ENCODE measurements at places on chromosomes 16 and 17.
A peak's percentile ranks its signal among the peaks of the same experiment; 100 is the strongest.

- DNase-seq, result no peak
These were observed 26.3 kb upstream of the CAPNS2 start for GRCh38 chr16:55540221-55540620.

DNA sequence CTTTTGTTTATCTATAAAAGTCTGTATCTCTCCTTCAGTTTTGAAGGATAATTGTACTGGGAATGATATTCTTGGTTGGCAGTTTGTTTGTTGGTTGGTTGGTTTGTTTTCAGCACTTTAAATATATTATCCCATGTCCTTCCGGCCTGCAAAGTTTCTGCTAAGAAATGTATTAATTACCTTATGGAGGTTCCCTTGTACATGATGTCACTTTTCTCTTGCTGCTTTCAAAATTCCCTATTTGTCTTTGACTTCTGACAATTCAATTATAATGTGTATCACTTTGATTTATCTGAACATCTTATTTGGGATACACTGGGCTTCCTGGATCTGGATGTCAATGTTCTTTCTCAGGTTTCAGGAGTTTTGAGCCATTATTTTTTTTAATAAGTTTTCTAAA lies 4.1 kb upstream of the KRT34 start:
- DNase-seq, result no peak

DNA sequence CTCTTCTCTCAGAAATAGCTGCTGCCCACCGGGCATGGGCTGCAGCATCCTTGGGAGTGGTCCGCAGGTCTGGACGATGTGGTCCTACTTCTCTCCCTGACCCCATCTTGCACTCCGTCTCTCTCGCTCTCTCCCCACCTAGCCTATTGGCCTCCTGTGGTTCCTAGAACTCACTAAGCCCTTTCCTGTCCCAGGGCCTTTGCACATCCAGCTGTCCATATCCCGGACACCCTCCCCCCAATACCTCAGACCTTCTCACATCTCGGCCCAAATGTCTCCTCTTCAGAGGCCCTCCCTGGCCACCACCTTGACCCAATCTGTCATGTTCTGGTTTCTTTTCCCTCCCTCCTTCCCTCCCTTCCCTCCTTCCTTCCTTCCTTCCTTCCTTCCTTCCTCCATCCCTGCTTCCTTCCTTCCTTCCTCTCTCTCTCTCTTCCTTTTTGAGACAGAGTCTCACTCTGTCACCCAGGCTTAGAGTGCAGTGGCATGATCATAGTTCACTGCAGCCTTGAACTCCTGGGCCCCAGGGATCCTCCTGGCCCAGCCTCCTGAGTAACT lies 4.5 kb downstream of the SLC4A1 start:
- DNase-seq, result no peak

GRCh38 chr16:85029981-85030401 lies 2.4 kb downstream of the KIAA0513 start:
- DNase-seq, result no peak

DNA sequence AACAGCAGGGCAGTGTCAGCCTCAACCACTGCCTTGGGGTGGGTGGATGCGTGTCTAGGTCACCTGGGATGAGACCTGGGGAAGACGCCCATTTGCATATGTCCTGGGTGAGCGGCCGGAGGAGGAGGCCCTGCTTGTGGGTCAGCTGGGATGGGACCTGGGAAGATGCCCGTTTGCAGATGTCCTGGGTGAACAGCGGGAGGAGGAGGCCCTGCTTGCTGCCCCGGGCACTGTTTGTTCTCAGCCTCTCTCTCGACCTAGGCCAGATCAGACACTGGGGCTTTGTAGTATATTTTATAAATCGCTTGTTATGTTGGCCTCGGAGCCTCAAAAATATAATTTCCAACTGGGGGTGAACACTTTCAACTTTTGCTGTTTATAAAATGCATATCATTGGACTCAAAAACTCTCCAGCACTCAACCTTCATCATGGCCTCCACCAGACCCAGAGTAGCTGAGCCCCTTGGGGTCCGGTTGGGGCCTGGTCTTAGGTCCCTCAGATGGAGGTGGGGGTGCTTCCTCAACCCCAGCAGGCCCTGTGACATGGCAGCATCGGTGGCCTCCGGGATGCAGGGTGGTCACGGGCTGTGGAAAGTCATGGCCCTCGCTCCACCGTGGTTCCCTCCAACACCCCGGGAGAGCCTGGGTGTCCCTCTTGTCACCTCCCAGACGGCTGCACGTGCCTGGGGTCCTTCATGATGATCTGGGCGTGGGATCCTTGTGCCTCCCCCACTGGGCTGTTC lies 17.3 kb downstream of the DBNDD1 start:
- DNase-seq, result no peak

GRCh38 chr17:49508061-49508865 lies 13.2 kb downstream of the NGFR start:
- no peak for DNase-seq

GRCh38 chr17:41185001-41185400 lies 290 bp upstream of the KRTAP4-1 start:
- DNase-seq, result no peak

DNA sequence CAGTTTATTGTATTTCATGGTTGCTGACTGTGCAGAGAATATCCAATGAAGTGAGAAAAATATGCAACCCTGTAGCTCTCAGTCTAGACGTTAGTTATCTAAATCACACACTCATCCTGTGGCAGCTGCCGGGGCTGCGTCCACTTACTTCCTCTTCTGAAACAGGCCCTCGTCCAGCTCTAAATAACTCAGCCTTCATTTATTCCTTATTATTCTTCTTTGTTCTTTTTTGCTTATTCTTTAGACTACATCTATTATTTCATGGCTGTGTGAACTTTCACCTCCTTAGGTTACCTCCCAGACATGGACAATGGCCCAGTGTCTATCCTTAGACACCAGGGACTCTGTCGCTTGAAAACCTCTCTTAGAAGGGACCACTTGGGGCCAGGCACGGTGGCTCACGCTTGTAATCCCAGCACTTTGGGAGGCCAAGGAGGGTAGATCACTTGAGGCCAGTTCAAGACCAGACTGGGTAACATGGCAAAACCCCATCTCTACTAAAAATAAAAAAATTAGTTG lies 3.4 kb upstream of the THUMPD1 start:
- DNase-seq, result no peak

GRCh38 chr17:78486228-78486802 lies 90.9 kb downstream of the DNAH17 start:
- no peak for DNase-seq

DNA sequence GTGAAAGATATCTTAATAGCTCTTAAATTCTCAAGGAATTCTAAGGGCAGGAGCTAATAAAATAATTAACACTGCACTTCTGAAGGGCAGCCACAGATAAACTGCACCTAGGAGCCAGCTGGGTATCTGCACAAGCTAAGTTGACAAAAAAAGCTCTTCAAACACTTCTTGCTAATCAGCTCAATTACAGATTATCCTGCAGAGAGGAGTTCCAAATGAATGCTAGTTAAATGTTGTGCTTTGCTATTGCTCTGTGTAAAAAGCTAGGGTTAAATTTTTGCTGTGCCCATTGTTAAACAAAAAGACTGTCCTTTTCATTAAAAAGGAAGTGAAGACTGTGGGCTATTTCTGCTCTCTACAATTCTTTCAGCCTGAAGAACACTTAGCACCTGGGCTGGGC lies 158.5 kb upstream of the SHISA6 start:
- no peak for DNase-seq

DNA sequence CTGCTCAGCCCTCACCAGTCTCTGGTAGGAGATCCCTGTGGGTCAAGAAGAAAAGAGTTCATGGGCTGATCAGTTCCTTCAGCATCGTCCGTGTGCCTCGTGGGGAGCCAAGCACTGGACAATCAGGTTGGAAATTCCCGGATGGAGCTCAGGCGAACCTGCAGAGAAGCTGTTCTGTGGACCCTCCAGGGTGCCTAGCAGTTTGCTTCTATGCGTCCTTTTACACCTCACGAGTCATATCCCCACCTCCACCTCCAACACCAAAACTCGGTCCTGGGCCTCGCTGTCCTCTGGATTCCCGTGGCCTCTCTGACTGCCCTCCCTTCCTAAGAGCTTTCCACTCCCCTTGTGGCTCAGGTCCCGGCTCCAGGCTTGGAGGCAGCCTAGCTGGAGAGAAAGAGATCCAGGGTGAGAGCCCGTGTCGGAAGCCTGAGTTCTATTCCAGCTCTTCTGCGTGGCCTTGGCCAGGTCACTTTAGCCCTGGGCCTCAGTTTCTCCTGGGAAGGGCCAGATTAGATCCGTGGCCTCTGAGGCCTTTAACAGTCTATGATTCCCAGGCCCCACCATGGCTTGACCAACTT lies 26.2 kb upstream of the PIK3R6 start:
- DNase-seq, result no peak

GRCh38 chr17:1203111-1203966 lies 23.6 kb upstream of the ABR start:
- peak; percentile 15 for DNase-seq

DNA sequence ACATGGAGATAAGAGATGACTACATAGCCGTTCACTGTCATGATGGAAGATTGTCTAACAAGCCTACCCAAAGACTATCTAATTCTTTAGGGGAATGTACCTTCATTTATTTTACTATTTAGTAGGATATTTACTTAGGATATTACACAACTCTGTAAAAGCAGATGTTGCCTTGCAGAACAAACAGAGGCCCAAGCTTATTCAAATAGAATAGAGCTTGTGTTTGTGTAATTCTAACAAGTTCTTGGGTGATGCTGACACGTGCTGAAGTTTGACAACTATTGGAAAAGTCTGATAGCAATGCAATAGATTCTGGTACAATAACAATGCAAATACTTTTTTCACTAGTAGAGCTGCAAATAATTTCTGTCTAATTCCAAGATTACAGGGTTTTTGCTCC lies 447.6 kb downstream of the TOX3 start:
- no peak for DNase-seq

GRCh38 chr17:63848834-63849689 lies 6.6 kb upstream of the SMARCD2 start:
- peak; percentile 91 for DNase-seq

Data from stimulated activated CD8-positive, alpha-beta memory T cell treated with anti-CD3 and anti-CD28 coated beads, Interleukin-2, amount 100 ng/mL, for 1 hour (primary cell).